ENCODE measurements at places on chromosomes 2 and 18.

- no peak overlapping the region for H3K27ac ChIP-seq
- no peaks in the 10 kb centered on the region for H3K4me1 ChIP-seq
- H3K27me3 ChIP-seq, result no peaks in the 10 kb centered on the region
- H3K36me3 ChIP-seq, result peaks cover 14% of the 10 kb centered on the region
- DNase-seq, result no peak
- no peak overlapping the region for H3K4me3 ChIP-seq
Observed at GRCh38 chr2:10591207-10591606, 98.6 kb downstream of the NOL10 start.

DNA sequence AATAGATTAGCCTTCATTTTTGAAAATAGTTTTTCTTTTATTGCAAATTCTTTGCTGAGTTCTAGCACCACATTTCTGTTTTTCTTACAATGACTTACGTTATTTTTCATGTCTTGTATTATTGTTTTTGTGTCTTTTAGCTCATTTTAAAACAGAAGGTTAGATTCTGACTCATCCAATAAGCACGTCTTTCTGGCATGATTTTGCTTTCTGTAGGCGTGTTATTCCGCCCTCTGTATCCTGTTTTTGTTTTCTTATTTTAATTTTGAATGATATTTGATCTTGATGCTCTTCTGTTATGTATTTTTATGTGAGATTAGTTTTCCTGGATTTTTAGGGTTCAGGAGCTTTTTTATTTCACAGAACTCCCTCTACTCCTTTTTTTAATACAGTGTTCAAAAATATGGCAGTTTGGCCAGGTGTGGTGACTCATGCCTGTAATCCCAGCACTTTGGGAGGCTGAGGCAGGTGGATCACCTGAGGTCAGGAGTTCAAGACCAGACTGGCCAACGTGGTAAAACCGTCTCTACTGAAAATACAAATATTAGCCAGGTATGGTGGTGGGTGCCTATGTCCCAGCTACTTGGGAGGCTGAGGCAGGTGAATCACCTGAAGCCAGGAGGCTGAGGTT, 145.0 kb downstream of the CLIP4 start:
- H3K27me3 ChIP-seq, result 0 out of 2 replicates have a peak, but pooled peaks cover 1% of the 10 kb centered on the region
- peak overlapping the region; percentile 5 for H3K27ac ChIP-seq
- no peaks in the 10 kb centered on the region for H3K36me3 ChIP-seq
- H3K4me1 ChIP-seq, result peaks cover 16% of the 10 kb centered on the region
- peak overlapping the region; percentile 29 for H3K4me3 ChIP-seq

DNA sequence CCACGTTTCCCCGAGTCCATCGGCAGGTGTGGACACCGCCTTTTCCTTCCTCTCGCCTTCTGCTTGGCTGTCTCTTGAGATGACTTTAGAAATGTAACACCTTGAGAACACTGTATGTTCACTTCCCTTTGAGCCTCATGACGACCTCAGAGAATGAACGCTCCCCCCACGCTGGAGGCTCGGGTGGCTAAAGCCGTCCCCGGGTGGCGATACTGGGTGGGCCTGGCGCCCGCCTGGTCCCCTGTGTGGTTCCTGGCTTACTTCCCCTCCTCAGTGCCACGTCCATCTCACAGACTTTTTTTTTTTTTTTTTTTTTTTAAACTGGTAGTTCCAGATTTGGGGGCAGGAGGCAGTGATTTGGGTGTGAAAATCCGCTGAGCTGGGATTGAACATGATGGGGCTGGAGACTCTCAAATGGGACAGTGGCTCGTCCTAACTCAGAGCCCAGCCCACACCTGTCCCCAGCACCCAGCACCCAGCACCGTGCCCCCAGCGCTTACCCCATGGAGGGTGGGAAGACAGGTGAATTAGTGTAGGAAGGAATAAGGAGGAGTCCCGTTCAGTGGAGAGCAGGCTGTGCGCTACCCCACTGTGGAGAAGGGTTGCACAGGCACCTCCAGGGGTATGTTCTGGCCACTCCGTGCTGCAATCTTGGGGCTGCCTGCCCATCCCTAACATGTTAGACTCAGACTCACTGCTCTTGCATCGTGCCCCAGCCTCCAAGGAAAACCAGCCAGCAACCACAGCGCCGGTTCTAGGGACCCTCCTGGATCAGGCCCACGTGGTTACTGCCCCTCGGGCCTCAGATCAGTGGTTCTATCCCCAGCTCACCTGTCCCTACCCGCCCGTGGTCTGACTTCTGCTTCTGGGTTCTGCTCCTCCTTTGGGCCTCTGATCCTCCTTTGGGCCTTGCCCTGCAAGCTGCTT, 174.0 kb downstream of the ASB1 start:
- no peak for DNase-seq
- H3K4me3 ChIP-seq, result no peak overlapping the region
- H3K27ac ChIP-seq, result no peak overlapping the region
- peaks cover 38% of the 10 kb centered on the region for H3K4me1 ChIP-seq
- no peaks in the 10 kb centered on the region for H3K27me3 ChIP-seq

DNA sequence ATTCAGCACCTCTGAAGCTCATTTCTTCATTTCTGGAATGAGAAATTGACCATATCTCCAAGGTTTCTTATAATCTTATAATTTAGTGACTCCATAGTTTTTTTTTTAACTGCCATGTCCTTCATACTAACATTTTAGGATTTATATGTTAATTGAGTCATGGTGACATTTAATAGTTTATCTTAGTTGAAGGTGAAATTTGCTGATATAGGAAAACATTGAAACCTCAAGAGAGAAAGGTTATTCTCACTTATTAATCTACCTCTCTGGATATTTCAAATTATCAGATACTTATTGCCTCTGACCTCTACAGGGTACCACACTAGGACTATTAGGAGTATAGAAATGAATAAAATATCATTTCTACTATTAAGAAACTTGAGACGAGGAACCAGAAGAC, 499.0 kb downstream of the NUP35 start:
- DNase-seq, result no peak
- H3K4me1 ChIP-seq, result no peaks in the 10 kb centered on the region
- H3K27ac ChIP-seq, result no peak overlapping the region

All from HCT116 (cell line).